Vein endothelial cell (primary cell): ENCODE measurements at places on chromosomes 5 and 9. TPM values are rescaled to one million over a fixed set of nuclear protein-coding genes. Genes with fewer than 3 reads are reported as not detected.

The CDH6 gene
- not detected in 2 replicates for total RNA-seq

The CTNND2 gene
- total RNA-seq: 0.10 TPM in 1 of 2 replicates, not detected in the other

The GBGT1 gene
- 17.3 and 36.9 TPM in 2 replicates for total RNA-seq

The MAMDC4 gene
- 0.98 and 1.4 TPM in 2 replicates for total RNA-seq

The ANKRD18B gene
- total RNA-seq: 2.0 and 5.7 TPM in 2 replicates

The NPR3 gene
- 0.96 and 1.3 TPM in 2 replicates for total RNA-seq

The FUBP3 gene
- 37.9 and 46.2 TPM in 2 replicates for total RNA-seq

The SLIT3 gene
- total RNA-seq: 0.10 and 0.33 TPM in 2 replicates

The SV2C gene
- not detected in 2 replicates for total RNA-seq

The DNAJC21 gene
- 17.0 and 26.6 TPM in 2 replicates for total RNA-seq

The WDR38 gene
- not detected in 2 replicates for total RNA-seq

The ZNF366 gene
- total RNA-seq: 3.6 and 18.2 TPM in 2 replicates

The TGFBR1 gene
- 10.8 and 13.9 TPM in 2 replicates for total RNA-seq

The PPIC gene
- total RNA-seq: 20.9 and 22.6 TPM in 2 replicates

The NCS1 gene
- total RNA-seq: 42.4 and 45.1 TPM in 2 replicates

The ZNF454 gene
- 0.98 and 1.1 TPM in 2 replicates for total RNA-seq

The MCTP1 gene
- 139 and 171 TPM in 2 replicates for total RNA-seq

The SOX30 gene
- total RNA-seq: not detected in 2 replicates

The BARHL1 gene
- total RNA-seq: not detected in 2 replicates

The ORM2 gene
- total RNA-seq: not detected in 2 replicates

The KIF3A gene
- 7.5 and 9.1 TPM in 2 replicates for total RNA-seq

The TAF11L10 gene
- total RNA-seq: not detected in 2 replicates

The HACD4 gene
- 0.19 and 0.98 TPM in 2 replicates for total RNA-seq

The AGXT2 gene
- total RNA-seq: not detected in 2 replicates

The SYNPO gene
- 23.9 and 37.9 TPM in 2 replicates for total RNA-seq

The CCNI2 gene
- under 0.01 TPM in 1 of 2 replicates, not detected in the other for total RNA-seq

The SEMA5A gene
- total RNA-seq: 0.10 and 0.33 TPM in 2 replicates

The C5orf52 gene
- not detected in 2 replicates for total RNA-seq

The TYRP1 gene
- 0.98 and 1.1 TPM in 2 replicates for total RNA-seq

The IGFBPL1 gene
- 0.48 TPM in 1 of 2 replicates, not detected in the other for total RNA-seq

The F2RL1 gene
- total RNA-seq: 126 and 135 TPM in 2 replicates

The SUSD3 gene
- total RNA-seq: 0.98 TPM in 1 of 2 replicates, not detected in the other

The STPG3 gene
- total RNA-seq: not detected in 2 replicates

The HTR4 gene
- 0.10 TPM in 1 of 2 replicates, not detected in the other for total RNA-seq

The CHSY3 gene
- 1.3 and 2.5 TPM in 2 replicates for total RNA-seq

The HK3 gene
- total RNA-seq: under 0.01 and 0.10 TPM in 2 replicates

The SHOC1 gene
- not detected in 2 replicates for total RNA-seq

The IFNK gene
- not detected in 2 replicates for total RNA-seq

The MAP3K1 gene
- total RNA-seq: 26.3 and 29.7 TPM in 2 replicates

The NDFIP1 gene
- 56.1 and 88.5 TPM in 2 replicates for total RNA-seq

The ELAVL2 gene
- total RNA-seq: 0.33 and 1.8 TPM in 2 replicates

The CDK5RAP2 gene
- 18.8 and 20.9 TPM in 2 replicates for total RNA-seq

The PDGFRB gene
- total RNA-seq: 1.3 and 5.9 TPM in 2 replicates

The PCDHGA11 gene
- 11.4 and 12.4 TPM in 2 replicates for total RNA-seq

The GRXCR2 gene
- not detected in 2 replicates for total RNA-seq

The PGGT1B gene
- 14.0 and 21.0 TPM in 2 replicates for total RNA-seq

The IFNB1 gene
- not detected in 2 replicates for total RNA-seq

The SPINK6 gene
- not detected in 2 replicates for total RNA-seq

The MYOT gene
- not detected in 2 replicates for total RNA-seq

The STXBP1 gene
- 13.4 and 35.3 TPM in 2 replicates for total RNA-seq

The COL5A1 gene
- total RNA-seq: 44.7 and 91.1 TPM in 2 replicates

The STKLD1 gene
- total RNA-seq: 0.33 and 1.6 TPM in 2 replicates

The CXCL14 gene
- total RNA-seq: not detected in 2 replicates

The PTPN3 gene
- total RNA-seq: 0.19 and 0.33 TPM in 2 replicates

The SPATA6L gene
- total RNA-seq: 2.6 and 3.1 TPM in 2 replicates

The PCDHGC4 gene
- 2.2 and 2.3 TPM in 2 replicates for total RNA-seq
